ENCODE measurements at places on chromosomes 2 and 18.

DNA sequence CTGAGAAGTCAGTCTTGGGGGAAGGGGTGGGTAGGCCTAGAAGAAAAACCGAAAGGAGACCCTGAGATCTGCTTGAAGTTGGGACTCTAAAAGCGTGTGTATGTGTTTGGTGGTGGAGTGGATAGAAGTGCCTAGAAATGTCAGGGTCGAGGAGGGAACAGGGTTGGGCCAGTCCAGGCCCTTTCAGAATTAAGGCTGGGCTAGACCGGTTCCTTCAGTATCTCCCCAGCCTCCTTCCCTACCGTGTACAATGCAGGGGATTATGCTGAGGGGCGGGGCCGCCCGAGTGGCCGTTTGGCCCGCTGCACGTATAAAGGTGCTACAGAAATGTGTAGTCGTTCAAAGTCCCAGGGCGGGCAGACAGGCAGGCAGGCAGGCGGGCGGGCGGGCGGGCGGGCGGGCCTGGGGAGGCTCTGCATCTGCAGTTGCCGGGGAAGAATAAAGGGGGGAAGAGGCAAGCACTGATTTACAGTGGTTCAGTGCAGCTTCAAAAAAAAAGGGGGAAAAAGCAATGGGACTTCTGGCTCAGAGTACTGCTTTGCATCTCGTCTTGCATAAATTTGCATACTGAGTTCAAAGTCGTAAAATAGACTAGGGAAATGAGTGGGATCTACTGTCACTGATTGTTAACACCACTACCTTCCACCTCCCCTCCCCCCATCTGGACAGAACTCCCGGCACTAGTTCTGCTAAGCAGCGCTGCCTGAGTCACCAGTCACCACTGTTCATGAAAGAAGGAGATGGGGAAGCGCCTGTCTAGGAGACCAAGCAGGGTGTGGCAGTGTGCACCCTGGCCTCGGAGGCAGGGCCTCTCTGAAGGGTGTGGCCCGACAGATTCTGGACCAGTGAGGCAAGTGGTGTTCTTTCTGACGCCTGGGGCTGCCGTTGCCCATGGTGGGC is 3.6 kb downstream of the IGFBP2 start:
- DNase-seq = no peak

DNA sequence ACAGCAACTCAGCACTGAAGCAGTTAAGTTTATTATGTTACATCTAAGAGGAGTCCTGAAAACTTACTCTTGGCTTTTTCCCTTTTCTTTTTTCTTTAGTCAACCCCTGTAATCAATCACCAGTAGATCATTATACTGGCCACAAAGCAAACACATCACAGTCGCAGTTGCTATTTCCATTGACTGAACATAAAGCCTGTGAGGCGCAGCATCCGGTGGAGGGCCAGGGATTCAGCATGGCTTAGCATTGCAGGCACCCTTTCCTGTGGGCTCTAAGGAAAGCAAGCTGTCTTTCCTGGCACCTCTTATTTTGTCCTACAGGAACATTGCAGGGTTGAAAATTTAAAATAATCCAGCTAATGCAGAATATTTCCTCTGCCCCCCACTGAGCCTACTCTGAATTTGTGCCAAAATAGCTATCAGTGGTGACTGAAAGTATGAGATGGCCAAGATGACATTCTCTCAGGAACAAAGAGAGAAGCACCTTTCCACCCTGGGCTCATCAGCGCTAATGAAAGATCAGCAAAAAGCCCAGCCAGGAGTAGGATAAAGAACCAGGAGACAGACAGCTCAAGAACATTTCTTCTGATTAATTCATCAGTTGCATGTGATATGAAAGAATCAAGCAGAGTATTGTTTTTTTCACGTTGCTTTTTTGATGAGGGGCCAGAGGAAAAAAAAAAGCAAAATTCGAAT is 85.3 kb upstream of the SULT1C3 start:
- DNase-seq = no peak

GRCh38 chr2:188940171-188940570 is 34.0 kb upstream of the COL3A1 start:
- no peak for DNase-seq

DNA sequence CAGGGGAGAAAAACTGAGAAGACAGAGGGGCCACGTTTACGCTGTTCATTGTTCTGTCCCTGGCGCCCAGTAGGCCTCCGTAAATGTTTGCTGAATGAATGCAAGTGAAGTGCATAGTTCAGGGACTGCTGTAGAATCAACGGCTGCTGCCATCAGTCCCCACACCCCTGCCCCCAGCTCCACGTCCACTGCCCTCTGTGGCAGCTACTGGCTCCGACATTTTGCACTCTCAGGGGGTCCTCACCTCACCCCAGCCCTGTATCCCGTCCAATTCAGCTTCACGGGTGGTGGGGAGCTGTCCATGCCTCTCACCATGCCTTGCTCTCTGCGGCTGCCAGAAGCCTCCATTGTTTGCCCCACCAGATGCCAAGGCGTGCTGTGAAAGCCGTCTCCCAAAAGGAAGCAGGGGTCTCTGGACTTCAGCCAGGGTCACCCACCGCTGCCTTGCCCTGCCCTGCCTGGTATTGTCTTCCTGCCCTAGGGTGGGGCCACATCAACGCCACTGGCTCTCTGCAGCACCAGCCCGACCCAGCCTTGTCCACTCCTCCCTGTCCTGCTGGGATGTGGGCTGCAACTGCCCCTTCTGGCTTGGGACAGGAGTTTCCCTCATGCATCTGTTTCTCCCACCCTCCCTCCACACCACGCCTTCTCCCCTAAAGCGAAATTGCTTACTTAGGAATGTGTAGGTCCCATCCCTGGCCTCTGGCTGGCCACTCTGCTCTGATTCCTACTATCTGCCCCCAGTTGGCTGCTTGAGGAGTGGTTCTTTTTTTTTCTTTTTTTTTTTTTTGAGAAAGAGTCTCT is 86.0 kb downstream of the RHOB start:
- DNase-seq = no peak

DNA sequence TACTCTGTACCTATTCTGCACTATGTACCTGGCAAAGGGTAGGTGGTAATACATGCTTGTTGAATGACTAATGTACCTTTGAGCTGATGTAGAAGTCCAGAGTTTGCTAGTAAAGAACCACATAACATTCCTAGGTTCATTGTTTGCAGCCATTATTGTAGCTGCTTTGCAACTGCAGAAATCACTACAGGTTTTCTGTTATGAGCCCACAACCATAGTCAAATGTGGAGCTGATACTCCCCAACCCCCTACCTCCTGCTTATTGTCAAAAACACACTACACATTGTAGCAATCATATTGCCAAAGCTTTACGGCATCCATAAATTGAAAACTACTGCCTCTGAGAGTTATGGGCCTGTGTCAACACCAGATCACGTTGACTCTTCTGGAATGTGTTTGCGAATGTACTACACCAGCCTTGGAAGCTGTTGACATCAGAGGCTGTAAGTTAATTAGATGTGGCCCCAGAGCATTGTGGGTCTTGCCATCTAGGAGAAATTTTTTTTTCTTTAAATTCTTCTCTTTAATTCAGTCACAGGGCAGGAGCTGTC is 187.0 kb downstream of the AGPS start:
- no peak for DNase-seq
